ENCODE measurements at places on chromosomes 5 and 9.

DNA sequence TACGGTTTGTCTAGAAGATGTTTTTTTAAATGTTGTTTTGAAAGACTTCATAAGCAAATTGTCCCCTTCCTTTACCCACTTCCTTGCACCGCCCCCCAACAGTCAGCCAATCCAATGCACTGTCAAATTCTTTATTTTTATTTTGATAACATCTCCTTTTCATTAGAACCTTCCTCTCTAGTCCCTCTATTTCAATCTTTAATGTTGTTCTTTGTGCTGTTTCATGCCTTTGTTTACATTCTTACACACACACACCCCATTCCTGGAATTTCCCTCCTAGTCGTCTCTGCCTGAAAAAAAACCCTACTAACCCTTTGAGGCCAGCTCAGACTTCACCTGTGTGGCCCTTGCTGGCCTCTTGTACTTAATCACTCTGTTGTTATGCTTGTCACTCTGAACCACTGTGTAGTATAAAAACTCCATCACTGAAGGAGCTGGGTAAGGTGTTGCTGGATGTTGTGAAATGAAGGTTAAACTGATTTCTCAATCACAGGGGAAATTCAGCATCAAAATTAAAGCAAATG, 133.4 kb downstream of the UGCG start:
- no peak for DNase-seq

DNA sequence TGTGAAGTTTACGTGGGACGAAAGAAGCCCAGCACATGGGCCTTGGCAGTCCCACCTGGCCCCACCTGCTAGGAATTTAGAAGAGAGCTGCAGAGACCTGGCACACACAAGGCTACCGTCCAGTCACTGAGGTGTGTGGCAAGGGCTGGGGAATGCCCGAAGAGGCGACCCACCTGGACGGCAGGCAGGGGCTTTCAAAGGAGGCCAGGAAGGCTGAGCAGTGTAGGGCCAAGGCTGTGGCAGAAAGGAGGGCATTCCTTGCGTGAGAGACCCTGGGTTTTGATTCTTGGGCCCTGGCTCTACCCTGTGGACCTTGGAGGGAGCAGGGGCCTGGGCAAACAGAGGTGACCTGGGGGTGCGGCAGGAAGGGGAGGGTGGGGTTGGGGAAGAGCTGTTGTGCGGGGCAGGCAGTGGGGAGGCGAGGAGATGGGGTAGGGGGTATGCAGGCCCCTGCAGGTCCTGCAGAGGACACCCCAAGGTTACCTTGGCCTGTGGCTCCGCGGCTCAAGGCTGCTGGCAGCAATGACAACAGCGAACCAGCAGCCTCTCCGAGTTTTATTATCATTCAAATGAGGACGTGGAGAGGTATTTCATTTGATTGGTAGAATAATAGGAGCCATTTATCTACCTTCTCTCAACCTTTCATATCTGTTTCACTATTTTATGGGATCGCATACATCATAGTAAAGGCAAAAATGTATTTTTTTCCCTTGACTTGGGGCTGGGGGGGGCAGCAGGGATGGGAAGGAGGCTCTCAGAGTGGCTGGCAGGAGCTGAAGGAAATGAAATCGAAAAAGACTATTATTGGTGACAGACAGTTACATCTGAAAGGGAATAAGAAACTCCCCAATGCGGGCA, 24.8 kb downstream of the TSPAN17 start:
- no peak for DNase-seq

- no peak for DNase-seq
These were observed 491.4 kb downstream of the LRRC70 start for GRCh38 chr5:63070001-63070400.

DNA sequence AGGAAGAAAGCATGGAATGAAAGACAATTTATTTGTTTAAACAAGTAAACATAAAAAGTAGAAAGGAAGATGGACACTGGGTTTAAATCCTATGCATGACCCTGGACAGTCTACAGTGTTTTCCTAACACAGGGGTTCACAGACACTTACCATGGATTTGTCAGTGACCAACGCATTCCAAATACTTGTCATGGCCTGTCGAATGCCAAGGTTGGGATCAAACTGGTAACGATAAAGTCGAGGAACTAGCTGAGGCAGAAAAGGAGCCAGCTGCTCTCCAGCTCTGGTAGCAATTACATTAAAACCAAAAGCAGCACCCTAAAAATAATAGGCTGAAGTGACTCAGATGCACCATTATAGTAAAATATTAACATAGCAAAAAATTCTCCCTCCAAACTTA, 59.4 kb upstream of the OR2K2 start:
- DNase-seq, result no peak

GRCh38 chr9:72193478-72193881, 44.2 kb downstream of the GDA start:
- peak; percentile 5 for DNase-seq

GRCh38 chr9:105414947-105415661, 32.7 kb upstream of the FSD1L start:
- DNase-seq, result peak; percentile 66

DNA sequence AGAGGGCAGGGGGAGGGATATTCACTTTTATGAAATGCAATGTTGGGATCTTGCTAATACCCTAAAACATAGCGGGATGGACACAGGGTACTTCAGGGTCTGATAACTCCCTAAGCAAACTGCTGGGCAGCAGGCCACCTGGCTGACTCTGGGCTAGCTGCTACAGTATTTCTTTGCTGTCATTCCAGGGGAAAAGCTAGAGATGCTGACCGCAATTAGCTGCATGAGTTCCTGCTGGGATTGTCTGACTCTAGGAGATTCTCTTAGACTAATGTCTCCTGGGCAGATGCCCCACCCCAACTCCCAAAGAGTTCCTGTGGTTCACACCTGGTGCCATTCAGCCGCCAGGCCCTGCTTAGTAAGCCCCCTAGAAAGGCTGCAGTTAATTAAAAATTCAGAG, 69.9 kb downstream of the PSAT1 start:
- no peak for DNase-seq

DNA sequence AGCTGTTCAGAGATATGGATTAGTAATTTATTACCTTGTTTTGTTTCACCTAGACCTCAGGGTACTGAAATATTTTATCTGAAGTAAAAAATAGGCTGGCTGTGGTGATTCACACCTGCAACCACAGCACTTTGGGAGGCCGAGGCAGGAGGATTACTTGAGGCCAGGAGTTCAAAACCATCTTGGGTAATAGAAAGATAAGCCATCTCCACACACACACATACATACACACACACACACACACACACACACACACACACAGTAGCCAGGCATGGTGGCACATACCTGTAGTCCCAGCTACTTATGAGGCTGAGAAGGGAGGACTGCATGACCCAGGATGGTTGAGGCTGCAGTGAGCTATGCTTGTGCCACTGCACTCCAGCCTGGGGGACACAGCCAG, 3.7 kb downstream of the ANXA2R start:
- DNase-seq, result no peak

DNA sequence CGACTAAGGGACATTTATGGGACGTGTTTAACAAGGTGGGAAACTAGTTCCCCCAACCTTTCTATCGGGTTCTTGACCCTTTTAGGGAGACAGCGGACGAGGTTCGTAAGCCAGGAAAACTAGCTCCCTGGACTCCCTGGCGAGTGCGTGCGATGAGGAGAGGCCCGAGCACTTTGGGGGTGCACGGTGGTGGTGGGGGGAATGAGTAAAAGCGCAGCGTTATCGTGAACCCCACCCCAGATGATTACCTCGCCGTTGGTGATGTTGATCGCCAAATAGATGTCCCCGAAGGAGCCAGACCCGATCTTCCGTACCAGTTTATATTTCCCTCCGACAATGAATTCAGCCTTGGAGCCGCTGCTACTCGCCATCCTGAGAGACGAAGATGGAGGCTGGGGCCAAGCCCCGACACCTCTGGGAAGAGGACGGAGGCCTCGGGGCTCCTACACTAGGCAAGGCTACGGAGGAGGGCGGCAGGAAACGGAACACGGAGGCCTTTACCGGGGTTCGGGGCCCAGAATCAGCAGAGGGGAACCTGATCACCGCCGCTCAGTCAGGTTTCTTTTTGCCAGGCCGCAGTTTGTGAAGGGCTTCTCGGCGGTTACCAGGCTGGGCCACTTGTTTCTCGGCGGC, 529 bp downstream of the CSNK1A1 start:
- peak; percentile 19 for DNase-seq

DNA sequence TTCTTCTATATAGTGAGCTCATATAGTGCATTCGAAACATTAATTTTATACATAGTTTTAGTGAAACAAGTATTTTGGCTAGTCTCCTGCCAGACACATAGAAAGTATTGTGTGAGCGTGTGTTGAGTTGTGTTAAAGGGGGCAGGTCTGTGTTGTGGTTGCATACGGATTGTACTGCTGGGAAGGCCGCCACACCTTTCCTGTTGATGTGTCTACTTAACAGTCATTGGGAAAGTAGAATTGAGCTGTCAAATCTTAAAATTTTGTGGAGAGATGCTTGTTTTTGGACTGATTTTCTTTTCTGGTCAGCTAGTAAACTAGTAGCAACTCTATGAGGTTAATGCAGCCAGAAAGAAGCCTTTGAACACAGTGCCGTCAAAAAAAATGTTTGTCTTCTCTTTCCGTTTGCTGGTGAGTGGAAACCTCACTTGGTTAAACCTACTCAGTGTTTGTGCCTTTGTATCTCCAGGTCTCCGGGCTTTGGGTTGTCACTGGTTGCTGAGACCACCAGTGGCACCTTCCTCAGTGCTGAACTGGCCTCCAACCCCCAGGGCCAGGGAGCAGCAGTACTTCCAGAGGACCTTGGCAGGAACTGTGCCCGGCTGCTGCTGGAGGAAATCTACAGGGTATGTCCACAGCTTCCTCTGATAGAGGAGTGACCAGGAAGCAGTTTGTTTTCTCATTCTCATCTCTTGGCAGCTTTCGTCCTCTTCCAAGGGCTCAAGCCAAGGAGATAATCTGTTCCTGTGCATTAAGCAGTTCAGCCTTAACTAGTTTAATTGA, 51.5 kb downstream of the RCL1 start:
- no peak for DNase-seq

DNA sequence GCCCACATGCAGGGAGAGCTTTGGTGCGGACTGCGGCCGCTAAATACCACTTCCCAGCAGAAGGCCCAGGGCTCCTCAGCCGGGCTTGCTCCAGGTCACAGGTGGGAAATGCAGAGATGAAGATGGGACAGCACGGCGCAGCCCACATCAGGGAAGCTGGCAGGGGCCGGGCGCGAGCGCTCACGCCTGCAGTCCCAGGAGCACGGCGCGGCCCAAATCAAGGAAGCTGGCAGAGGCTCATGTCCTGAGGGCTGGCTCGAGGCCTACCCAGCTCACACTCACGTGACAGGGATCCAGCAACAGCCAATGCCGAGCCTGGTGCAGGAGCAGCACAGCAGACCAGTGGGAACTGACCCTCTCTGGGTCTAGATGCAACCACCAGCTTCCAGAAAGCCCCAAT, 16.3 kb downstream of the LPCAT1 start:
- DNase-seq, result no peak

GRCh38 chr5:123951582-123951977, 439.6 kb downstream of the CSNK1G3 start:
- no peak for DNase-seq

GRCh38 chr5:165296401-165297130, 1791.1 kb downstream of the MAT2B start:
- no peak for DNase-seq

DNA sequence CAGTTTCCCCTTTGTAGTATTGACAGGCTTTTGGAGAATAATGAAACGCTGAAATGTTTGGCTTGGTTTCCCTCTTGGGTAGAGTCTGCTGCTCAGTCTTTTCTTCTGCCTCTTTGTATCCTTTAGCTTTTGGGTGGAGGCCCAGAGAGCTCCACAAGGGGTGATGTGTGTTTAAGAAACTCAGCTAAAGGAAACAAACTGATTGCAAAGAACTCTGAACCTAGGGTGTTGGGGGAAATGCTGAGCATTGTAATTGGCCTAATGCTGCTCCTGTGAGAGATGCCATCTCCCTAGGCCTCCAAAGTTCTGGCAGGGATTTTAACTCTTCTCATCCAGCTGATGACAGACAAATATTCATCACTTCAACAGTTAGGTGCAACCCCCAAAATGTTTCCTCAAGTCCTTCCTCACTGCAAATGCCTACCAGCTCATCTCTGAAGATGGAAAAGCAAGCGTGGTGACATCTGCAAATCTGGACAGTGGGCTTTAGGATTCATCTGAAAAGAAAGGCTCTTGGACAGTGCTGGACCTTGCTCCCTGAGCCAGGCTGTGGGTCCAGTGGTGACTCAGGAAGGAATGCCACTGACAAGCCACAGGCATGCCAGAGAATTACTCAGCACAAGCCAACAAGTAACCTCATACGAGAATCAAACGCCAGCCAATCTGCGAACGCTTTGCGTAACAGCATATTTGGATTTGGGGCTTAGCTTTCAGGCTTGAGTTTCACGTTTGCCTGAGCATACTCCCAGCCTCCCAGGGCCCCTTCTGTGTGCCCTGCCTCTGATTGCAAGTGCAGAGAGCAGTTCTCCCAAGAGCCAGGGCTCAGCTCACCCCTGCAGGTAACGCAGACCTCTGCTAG, 30.5 kb upstream of the ZSWIM6 start:
- DNase-seq, result no peak

GRCh38 chr9:27726244-27727081, 153.2 kb upstream of the C9orf72 start:
- peak; percentile 88 for DNase-seq

DNA sequence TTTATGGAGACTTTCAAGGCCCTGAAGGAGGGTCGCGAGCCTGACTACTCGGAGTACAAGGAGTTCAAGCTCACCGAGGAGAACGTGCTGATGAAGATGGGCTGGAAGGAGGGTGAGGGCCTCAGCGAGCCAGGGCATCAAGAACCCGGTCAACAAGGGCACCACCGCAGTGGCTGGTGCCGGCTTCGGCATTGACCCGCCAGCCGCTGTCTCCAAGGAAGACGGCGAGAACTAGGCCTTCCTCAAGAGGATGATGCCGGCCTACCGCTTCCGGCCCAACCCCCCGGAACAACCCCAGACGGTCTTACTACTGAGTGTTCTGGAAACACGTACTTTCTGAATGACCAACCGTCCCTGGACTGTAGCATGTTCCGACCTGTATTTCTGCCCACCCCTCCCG, 169.2 kb downstream of the HINT1 start:
- no peak for DNase-seq

DNA sequence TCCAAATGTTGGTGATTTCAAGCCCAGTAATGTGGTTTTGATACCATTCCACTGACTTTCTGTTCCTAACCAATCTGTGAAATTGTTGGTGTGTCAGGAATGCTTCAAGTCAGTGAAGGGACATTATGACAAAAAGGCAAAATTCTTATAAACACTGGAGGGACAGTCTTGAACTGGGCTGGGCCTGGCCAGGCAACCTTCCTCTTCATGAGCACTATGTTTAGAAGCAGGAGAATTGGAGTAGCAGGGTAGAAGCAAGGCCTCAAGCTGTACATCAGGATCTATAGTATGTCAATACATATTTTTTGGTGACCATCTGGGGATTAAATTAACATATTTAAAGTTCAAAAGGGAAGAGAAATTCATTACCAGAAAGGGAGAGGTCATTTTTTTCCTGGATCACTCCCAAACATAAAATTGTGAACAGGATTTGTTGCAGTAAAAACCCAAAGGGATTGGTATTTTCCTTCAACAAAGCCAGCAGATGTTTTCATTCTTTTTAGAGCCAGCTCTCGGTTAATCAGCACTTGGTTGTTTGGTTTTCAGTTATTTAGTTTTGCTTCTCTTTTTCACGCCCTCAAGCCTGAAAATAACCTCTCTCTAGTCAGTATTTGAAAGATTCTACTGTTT, 77.9 kb upstream of the PIK3R1 start:
- DNase-seq, result no peak

Measured in A673 (cell line).